ENCODE measurements at places on chromosomes 7 and 10. TPM values are rescaled to one million over a fixed set of nuclear protein-coding genes. Genes with fewer than 3 reads are reported as not detected.

The AKR1C1 gene
- 44.4 TPM for total RNA-seq

The VAX1 gene
- not detected for total RNA-seq

DNA sequence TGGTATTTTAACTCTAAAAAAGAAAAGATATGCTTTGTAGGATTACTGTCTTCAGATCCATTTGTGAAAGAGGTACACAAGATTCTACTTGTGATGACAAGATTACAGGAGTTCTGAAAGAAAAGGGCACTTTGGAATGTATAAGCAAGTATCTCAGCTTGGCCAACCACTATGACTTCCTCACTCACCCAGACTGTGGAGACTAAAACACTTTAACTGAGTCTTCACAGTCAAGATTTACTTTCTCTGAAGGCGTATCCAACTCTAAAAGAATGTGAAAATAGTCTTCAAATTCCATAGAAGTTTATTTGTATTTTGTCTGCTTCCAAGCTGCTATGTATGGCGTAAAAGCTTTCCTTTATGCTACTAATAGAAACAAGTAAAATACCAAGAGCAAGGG, 76.1 kb upstream of the SRRM3 start:
- DNase-seq: no peak

DNA sequence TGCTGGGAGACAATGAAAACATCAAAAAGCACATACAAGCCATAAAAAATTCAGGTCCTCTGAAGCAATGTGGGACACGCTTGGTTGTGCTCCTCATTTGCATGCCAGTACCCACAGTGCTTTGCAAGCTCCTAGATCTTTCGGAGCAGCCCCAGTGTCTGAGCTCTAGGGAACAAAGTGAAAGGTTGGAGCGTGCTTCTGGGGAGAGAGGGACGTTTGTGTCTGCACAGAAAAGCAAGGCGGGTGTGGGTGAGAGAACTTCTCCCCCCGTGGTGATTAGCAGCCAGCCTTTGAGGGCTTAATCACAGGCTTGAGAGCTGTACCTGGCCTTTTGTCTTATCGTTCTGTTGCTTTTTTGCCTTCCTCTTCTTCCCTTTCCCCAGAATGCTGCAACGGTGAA, 76.7 kb upstream of the HABP2 start:
- DNase-seq: no peak

DNA sequence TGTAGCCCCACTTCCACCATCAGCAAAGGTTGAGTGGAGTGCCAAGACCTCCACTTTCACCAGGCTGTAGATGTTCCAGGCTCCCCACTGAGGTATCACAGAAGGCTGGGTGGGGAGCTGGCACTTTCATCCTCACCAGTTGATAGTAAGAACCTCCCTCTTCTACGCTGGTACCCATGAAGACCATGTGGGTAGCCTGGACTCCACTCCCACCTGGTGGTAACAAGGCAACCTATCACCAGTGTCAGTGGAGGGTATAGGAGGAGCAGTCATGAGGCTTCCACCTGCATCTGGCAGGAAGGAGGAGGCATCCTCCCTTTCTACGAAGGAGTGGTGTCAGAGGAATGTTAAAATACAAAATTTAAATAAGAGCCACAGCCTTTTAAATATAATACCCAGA, 4.4 kb downstream of the SMIM30 start:
- DNase-seq: no peak

- DNase-seq: no peak
Measured at GRCh38 chr10:22666287-22667092, 47.9 kb downstream of the PIP4K2A start.

DNA sequence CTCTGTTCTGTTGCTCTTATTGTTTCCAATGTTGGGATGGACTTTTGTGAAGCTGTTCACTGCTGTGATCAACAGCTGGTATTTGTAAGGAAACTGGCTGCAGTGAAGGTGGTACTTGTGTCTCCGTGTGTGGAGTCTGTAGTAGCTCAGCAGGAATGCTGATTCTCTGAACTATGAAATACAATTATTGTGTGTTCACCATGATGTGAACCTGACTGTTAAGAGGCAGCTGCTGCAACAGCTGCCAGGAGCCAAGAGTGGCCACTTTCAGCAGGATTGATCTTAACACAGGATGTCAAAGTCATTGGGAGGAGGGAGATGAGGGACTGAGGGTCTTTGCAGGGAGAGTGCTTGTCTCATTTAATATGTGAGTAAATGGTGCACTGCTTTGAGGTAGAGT, 13.9 kb downstream of the VSTM2A start:
- DNase-seq: no peak
